ENCODE measurements at places on chromosomes 11 and 22.

DNA sequence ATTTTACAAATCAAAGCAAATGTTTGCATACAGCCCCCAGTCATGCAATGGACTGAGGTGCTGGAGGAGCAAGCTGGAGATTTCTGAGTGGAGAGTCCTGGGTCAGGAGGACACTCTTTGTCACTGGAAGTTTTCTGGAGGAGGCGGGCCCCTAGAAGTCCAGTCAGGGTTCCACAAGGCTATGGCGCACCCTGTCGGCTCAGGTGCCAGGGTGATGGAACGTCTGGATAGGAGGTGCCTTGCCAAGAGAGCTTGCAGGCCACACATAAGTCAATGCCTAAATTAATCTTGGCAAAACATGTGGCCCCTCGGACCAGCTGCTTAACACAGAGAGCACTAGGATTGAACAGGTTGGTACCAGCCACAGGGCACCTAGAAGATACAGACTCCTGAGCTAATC is 174.7 kb upstream of the CADM1 start:
- DNase-seq, result no peak

DNA sequence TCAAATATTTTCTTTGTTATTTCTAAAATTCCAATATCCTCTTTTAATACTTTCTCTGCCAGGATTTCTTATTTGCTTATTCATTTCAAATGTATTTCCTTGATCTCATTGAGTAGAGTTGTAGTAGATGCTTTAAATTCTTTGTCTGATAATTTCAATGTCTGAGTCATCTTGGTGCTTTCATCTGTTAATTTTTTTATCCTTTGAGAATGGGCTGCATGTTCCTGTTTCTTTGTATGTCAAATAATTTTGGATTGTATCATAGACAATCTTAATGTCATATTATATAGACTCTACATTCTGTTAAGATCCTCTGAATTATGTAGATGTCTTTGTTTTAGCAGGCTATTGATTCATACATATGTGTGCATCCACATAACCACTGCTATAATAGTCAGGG is 57.5 kb downstream of the MYEOV start:
- peak; percentile 65 for DNase-seq

- DNase-seq, result no peak
Measured at GRCh38 chr11:26229981-26230380, 101.9 kb upstream of the ANO3 start.

- DNase-seq, result peak; percentile 21
Measured at GRCh38 chr11:59216641-59217564, 4.2 kb upstream of the MPEG1 start.

DNA sequence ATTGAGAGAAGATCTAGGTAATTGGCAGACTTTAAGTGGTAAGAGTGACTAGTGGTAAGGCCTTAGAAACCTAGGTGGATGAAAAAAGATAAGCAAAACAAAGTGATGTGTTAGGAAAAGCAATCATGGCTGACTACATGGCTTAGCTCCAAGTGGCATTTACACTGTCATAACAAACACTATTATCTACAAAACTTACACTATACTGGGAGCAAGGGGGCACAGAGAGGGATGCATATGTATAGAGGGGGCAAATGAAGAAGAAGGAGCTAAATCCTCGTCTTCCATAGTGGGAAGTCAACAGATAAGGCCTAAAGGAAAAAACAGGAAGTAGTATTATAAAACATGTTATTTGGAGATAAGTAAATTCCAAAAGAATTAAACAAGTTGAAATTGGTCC is 32.5 kb downstream of the ADORA2A start:
- no peak for DNase-seq

DNA sequence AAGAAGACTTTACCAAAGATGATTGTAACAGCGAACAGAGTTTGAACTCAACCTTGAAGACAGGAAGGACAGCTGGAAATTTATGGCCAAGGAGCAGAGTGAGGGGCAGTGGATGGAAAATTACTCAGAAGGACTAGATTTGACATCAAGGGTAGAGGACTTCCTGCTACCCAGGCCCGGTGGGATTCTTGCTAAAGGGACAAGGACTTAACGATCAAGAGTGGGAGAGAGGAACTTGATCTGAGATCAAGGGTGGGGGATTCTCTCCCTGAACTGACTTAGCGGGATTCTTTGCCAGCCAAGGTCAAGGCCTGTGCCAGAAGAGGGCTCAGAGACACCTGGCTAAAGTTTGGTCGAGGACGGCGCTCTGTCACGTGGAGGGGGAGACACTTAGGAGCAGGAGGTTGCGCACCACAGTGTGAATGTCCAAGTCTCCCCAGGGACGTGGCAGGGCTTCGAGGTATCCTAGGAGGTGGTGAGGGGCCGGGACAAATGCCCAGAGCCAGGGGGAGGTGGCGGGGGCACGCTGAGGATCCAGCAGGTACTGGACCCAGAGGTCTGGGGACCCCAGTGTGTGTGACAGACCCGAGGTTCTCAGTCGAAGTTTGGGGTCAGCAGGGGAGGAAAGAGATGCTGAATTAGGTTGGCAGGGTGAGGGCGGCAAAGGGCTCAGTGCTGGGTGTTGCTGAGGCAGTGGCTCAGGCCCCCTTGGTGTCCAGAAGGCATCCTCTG is 46.1 kb upstream of the SHISAL1 start:
- no peak for DNase-seq

DNA sequence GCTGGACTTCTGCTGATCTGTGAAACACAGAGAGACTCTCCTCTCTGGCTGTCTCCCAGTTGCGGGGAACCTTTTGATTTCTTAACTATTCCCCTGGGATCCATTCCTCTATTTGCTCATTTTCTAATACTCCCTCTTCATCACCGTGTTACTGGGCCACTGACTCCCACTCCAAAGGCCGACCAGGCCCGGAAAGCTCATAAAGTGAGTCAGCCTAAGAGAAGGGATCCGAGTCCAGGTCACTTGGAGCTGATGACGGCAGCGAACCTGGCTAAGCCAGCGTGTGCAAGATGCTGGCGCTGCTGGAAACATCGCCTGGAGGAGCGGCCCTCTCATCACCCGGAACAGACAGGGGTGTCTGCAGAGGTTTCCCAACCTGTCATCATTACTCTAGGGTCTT is 112.8 kb downstream of the FBXO7 start:
- no peak for DNase-seq

DNA sequence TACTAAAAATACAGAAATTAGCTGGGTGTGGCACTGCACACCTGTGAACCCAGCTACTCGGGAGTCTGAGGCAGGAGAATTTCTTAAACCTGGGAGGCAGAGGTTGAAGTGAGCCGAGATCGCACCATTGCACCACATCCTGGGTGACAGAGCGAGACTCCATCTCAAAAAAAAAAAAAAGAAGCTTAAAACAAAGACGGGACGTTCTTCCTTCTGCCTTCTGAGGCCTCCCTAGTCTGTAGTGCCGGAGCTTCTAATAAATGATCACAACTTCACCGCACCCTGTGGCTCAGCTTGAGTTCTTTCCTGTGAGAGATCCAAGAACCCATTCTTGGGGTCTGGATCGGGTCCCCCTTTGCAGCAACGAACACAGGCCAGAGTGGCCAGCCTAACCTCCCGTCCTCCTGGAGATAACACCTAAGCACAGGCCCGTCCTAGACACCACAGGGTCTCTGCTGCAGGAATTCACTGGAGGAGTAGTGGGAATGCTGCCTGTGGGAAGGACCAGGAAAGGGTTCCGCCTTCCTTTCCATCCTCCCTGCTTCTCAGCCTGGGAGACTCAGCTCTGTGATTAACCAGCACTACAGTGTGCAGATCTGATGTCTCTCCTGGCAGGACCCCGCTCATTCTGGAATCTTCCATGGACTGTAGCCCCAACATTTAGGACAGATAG is 2.2 kb upstream of the APOBEC3H start:
- no peak for DNase-seq

GRCh38 chr22:40462195-40462984 is 92.0 kb downstream of the SGSM3 start:
- DNase-seq, result no peak

DNA sequence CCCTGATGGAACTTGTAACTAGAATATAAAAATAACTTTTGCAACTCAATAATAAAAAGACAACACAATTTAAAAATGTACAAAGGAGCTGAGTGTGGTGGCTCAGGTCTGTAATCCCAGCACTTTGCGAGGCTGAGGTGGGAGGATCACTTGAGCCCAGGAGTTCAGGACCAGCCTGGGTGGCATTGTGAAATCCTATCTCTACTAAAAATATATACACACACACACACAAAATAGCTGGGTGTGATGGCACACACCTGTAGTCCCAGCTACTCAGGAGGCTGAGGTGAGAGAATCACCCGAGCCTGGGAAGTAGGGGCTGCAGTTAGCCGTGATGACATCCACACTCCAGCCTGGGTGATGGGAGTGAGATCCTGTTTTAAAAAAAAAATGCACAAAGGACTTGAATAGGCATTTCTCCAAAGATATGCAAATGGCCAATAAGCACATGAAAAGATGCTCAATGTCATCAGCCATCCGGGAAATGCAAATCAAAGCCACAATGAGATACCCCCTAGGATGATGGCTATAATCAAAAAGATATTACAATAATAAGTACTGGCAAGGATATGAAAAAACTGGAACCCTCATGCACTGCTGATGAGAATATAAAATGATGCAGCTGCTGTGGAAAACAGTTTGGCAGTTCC is 59.8 kb upstream of the SEPTIN5 start:
- DNase-seq, result no peak

- DNase-seq, result no peak
Measured at GRCh38 chr11:100663583-100663982, 23.5 kb upstream of the ARHGAP42 start.

DNA sequence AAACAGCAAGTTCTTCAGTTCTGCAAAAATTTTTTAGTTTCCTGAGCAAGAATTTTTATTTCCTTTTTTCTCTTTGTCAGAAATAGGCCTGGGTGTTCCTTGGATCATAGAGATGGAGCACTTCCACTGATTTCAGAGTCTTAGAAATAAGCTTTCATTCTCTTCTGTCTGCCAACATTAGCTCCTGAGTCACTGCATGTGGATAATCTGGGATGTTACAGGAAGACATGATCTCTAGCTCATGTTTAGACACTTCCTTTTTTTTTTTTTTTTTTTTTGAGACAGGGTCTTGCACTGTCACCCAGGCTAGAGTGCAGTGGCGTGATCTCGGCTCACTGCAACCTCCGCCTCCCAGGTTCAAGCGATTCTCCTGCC is 13.2 kb upstream of the TMEM218 start:
- no peak for DNase-seq

DNA sequence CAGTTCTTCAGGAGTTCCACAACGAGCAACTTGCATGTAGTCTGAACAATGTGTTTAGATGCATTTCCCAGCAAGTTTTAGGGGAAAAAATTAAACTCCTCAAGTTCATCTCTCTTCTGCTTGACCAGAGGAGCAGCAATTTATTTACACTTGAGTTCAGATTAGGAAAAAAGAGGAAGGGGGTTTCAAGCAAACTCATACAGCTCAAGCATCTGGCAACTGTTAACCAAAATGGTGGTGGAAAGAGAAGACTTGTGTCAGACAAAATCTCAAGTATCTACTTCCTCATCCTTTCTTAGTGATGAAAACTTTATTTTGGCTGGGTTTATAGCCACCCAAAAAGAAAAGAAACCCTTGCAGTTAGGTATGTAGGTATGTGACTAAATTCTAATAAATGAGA is 29.1 kb upstream of the PICALM start:
- no peak for DNase-seq

All from hepatic stellate cell (primary cell).